NCI-H446 (cell line): ENCODE measurements at places on chromosomes 3 and 15.

DNA sequence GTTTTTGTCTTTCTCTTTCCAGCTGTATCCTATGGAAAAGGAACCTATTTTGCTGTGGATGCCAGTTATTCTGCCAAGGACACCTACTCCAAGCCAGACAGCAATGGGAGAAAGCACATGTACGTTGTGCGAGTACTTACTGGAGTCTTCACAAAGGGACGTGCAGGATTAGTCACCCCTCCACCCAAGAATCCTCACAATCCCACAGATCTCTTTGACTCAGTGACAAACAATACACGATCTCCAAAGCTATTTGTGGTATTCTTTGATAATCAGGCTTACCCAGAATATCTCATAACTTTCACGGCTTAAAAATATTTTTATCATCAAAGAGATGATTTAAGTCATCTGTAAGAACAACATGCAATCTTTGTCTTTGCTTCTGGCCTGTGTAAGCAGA is 44.9 kb upstream of the PARP14 start:
- no peak for DNase-seq

- no peak for DNase-seq
Measured at GRCh38 chr15:43105077-43105736, 631 bp downstream of the UBR1 start.

DNA sequence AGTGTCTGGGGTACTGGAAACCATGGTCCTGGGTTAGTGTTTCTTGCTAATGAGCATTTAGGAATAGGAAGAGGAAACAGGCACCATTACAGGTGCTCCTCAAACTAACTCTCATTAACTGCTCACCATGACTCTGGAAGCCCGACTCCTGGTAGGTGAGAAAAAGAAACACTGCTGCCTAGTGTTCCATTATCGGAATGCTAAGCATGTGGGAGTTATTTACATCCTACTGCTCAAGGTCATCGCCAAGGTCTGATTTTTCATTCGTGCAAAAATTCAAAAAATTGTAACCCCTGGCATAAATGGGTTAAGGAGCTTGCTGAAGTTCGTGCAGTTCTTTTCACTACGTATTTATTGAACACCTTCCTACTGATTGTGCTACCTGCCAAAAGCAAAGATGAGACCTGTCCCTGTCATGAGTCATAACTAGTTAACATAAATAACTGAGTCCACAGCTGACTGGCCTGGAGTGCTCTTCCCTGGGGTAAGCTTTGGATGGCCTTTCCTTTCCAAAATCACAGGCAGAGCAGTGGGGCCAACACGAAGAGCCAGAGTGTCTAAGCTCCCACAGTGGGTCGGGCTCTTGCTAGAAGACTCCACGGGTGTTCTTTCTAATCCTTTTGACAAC is 22.7 kb upstream of the PAQR5 start:
- DNase-seq: no peak

DNA sequence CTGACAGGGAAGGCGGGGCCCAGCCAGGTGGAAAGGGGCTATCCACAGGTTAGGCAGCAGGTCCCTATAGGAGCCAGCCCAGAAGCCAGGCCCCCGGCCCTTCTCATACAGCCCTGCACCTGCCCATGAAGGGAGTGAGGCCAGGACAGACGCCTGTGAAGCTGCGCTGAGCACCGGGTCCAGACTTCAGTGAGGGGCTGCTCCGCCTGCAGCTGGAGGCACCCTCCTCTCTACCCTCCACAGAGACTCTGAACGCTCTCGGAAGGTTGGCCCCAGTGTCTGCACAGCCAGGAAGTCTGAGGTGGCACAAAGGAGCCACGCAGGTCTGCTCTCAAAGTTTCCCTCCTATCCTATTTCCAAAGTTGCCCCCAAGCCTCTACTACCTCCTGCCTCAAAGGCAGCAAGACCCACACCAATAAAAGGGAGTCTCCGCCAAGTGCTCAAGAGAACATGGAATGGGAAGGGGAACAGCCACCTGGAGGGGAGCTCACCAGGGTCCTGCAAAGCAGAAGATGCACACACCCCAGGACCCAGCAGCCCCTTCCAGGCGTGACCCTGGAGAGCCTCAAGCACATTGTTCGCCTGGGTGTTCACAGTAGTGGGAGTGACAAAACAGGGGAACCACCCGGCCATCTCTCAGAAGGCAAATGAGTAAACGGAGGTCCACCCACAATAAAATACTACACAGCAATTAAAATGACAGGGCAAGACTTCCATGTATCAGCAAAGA is 19.5 kb downstream of the XXYLT1 start:
- no peak for DNase-seq

- DNase-seq: no peak
Measured at GRCh38 chr3:177574222-177574856, 377.1 kb upstream of the TBL1XR1 start.

GRCh38 chr3:88149101-88149508 is 654 bp upstream of the C3orf38 start:
- peak; percentile 28 for DNase-seq

- no peak for DNase-seq
Measured at GRCh38 chr3:135155228-135155627, 360.2 kb downstream of the EPHB1 start.

GRCh38 chr15:34339946-34340345 is 2.4 kb upstream of the SLC12A6 start:
- no peak for DNase-seq

- DNase-seq: no peak
Measured at GRCh38 chr3:83514130-83514914, 1444.5 kb upstream of the CADM2 start.

DNA sequence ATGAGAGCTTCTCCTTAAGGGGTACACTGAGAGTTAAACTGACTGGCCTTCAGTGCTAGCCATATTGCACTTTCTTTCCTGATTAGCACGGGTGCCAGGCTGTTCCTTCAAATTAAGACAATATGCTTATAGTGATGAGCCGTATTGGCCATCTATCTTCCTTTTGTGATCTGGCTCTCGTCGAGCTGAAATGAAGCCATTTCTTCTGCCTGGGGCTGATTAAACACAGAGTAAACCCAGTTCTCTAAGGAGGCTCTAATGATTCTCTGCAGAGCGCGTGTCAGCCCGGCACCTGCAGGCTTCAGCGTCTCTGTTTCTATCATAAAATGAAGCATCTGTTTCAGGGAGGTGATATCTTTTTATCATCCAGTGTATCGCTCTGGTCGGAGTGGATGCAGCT is 107.5 kb upstream of the NR2F2 start:
- DNase-seq: no peak

DNA sequence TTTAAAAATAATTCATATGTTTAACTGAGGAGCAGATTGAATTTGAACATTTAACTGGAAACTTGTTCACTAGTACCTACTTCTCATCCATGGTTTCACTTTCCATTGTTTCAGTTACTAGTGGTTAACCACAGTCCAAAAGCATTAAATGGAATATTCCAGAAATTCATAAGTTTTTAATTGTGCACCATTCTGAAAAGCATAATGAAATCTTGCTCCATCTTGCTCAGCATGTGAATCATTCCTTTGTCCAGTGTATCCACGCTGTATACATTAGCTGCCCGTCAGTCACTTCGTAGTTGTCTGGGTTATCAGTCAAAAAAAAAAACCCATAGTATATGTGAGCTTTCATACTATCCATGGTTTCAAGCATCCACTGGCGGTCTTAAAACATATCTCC is 217.6 kb downstream of the TPRG1 start:
- DNase-seq: no peak

- no peak for DNase-seq
Measured at GRCh38 chr3:136018876-136019275, 53.3 kb downstream of the PPP2R3A start.

GRCh38 chr3:18223571-18223970 is 201.6 kb downstream of the SATB1 start:
- no peak for DNase-seq

DNA sequence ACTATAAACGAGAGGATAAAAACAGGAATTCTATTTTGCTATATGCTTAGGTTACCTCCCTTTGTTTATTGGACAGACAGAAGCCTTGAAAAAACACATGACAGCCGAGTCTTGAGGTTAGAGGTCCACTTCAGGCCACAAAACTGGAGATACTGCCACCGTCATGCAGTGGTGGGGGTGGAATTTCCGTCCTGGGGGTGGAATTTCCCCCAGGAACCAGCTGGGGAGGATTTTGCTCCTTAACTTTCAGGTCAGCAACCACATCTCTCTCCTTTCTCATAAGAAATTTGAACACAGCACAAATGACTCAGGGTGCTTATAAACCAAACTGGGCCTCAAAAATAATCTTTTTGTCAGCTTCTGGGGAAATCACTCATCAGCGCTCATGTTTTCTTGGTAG is 545.8 kb upstream of the ADAMTS9 start:
- no peak for DNase-seq

DNA sequence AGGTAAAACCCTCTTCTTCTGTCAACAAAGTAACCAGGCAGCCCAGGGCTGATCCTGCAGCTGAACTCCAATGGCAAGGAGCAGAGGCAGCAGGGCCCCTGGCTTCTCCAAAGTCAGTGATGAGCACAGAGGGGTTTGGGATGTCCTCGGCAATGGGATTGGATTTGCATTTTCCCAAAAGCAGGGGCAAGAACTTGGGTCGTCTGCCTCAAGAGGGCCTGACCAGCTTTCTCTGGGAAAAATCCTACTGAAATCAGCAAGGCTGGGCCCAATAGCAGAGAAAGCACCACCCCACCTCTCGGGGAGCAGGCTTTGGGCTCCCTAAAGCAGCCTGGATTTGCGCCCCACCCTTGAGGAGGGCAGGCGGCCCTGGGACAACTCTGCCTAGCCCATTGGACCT is 210.0 kb upstream of the IGF1R start:
- DNase-seq: no peak

DNA sequence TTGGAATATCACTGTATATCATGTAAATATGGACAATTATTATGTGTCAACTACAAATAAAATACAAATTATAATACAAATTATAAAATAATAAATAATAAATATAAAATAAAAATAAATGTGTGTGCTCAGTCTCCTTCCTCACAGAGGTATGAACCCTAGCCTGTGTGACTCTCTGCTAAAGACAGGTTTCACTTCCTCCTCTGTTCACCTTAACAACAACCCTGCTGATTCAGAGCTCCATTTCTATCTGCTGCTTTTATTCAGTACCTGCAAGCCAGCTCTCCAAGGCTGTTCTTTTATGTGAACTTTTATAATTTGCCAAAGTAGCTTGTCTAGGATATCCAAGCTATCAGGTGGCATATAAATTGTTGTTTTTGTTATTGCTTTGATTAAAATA is 610.7 kb upstream of the GRM7 start:
- no peak for DNase-seq
